ENCODE measurements at places on chromosomes 5 and 9.

DNA sequence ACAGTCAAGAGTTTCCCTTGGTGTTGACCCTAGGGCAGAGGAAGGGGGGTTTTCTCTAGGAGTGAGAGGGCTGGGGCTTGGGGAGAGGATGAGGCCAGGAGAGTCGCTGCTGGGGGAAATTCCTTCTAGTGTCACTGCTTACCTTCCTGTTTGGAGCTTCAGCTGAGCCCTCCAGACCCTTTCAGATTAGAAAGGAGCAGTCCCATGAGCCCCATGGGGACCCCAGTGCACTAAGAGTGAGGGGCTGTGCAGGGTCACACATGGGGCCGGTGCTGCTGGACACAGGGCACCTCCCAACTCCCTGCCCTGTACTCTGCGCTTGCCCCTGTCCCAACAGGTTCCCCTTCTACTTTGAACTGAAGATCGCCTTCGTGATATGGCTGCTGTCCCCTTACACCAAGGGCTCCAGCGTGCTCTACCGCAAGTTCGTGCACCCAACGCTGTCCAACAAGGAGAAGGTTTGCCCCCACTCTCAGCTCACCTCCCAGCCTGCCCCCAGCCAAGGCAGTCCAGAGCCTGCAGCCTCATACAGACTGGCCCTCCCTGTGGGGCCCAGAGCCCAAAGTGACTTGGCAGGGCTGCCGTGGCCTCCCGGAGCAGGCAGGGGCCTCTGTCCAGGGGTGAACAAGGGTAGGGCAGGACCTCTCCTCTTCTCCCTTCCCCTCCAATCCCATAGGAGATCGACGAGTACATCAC lies 5.4 kb downstream of the REEP2 start:
- DNase-seq, result no peak

DNA sequence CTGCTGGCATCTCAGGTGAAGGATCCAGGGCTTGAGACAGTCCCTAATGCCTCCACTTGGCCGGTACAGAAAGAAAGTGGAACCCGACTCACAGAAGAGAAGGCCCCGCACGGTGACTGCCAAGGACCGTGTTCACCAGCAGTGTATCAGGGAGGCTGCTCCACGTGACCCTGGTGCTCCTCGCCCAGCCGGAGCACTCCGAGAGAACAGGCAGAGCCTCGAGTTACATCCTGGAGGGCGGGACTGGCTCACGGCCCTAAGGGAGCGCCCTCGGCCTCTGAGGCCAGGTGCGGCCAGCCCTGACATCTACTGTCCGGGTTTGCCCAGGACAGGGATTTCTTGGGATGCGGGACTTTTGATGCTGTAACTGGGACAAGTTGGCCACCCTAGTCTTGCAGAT lies 104.0 kb upstream of the SARDH start:
- DNase-seq, result no peak

GRCh38 chr5:6727231-6727630 lies 14.0 kb downstream of the TENT4A start:
- DNase-seq, result no peak

- no peak for DNase-seq
Measured at GRCh38 chr5:96219580-96220281, 213.3 kb downstream of the PCSK1 start.

- DNase-seq, result no peak
Measured at GRCh38 chr9:37209431-37210386, 89.3 kb downstream of the ZCCHC7 start.

- no peak for DNase-seq
Measured at GRCh38 chr5:71972777-71973473, 134.3 kb upstream of the MAP1B start.

GRCh38 chr5:171492781-171493180 lies 73.3 kb downstream of the FGF18 start:
- DNase-seq, result no peak

- no peak for DNase-seq
Measured at GRCh38 chr9:73180403-73180802, 28.7 kb downstream of the ANXA1 start.

Measured in caudate nucleus (tissue), 63 donors.